Left forelimb (tissue), 1 donor: ENCODE measurements at places on chromosomes 3 and 15.

- DNase-seq, result no peak
Measured at GRCh38 chr3:29381595-29381994, 100.7 kb downstream of the RBMS3 start.

- DNase-seq, result no peak
Measured at GRCh38 chr3:69553888-69554287, 168.0 kb upstream of the FRMD4B start.

DNA sequence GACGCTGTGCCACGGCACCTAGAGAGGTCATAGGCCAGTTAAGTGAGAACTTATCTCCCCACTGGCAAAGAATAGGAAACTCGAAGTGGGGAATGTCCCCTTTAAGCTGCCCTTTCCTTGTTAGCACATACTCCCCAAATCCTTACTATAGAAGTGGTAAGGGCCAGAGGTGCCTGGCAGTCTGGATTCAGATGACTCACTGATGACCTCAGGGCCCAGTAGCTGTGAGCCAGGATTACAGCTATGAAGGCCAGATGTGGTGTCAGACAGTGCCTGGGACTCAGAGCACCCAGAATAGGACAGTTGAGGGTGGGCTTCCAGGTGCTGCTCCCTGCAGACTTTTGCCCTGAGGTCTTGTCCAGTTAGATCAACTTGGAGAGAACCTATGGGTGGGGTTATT, 37.7 kb downstream of the PDIA5 start:
- no peak for DNase-seq

DNA sequence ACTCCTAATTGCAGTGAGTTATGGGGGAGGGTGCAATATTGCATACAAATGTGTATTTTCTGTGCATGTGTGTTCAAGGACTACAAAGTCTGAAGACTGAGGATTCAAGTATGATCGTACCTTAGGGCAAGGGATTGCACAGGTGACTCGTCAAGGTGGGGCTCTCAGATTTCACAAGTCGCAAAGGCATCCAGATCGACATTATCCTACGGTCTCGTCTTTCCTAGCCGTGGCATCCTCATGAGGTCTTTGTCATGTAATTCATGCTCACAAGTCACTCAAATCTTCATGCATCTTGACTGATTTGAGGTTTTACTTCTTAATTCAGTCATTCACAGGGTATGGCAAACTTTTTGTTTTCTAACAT, 191.4 kb upstream of the HES1 start:
- DNase-seq, result no peak

GRCh38 chr15:80689716-80690115, 5.4 kb upstream of the ABHD17C start:
- DNase-seq, result no peak

DNA sequence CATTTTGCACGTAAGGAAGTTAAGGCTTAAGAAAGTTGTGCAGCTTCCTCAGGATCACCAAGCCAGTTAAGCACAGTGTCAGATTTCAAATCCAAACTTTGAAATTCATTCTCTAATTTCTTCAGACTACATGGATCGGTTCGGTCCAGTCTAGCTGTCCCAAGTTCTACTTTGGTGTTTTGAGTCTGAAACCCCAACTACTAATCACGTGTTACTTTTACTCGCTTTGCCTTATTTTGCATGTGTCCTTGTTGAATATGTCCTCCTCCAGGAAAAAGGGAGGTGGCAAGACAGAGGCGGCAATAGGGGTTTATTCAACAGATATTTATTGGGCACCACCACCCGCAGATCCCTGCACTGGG, 522 bp upstream of the GXYLT2 start:
- DNase-seq, result no peak

GRCh38 chr15:87365186-87365585, 891.4 kb downstream of the NTRK3 start:
- no peak for DNase-seq

DNA sequence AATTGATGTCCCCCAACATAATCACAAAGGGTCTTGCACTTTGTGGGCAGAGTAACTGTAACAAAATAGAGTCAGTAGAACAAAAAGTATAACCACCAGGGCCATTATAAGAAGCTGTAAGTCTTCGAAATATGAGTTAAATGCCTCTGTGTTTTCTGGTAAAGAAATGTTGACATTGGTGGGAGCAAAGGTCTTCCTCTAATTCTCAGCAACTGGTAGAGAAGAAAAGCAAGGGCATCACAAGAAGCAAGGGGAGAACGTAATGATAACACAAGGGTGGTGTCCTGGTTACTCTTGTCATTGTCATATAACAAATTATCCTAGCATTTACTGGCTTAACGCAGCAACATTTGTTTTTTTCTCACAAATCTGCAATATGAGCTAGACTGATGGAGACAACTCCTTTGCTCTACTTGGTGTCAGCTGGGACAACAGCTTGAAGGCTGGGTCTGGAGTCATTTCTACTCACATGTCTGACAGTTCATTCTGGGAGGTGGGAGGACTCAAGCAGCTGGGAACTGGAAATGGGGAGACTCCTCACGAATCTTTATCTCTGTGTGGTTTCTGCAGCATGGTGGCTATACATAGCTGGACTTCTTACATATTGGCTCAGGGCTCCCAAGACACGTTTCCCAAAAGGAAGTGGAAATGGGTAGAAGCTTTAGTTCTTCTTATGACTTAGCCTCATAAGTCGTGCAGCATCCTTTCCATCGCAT, 20.2 kb downstream of the DNAJB11 start:
- no peak for DNase-seq

DNA sequence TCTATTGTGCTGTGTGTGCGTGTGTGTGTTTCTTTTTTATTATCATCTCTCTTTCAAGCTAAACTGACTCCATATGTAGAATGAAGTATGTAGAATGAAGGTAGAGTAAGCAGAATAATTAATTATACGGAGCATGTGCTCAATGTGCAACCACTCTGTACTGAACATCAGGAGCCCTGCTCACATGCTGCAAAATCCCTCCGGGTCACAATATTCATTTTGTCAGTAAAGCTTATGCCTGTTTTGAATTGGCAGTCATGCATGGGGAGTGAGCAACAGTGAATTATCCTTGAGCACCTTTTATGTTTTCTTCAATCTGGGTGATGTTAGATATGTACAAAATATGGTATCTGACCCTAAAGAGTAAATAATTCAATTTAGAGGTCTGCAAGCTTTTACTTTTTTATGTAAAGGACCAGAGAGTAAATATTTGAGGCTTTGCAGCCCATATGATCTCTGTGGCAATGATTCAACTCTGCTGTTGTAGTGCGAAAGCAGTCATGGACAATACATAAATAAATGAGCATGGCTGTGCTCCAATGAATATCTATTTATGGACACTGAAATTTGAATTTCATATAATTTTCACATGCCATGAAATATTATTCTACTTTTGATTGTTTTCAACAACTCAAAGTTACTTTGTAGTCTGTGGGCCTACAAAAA, 199.9 kb downstream of the VGLL3 start:
- DNase-seq, result no peak

- no peak for DNase-seq
Measured at GRCh38 chr3:32398531-32398930, 6.9 kb downstream of the CMTM7 start.

DNA sequence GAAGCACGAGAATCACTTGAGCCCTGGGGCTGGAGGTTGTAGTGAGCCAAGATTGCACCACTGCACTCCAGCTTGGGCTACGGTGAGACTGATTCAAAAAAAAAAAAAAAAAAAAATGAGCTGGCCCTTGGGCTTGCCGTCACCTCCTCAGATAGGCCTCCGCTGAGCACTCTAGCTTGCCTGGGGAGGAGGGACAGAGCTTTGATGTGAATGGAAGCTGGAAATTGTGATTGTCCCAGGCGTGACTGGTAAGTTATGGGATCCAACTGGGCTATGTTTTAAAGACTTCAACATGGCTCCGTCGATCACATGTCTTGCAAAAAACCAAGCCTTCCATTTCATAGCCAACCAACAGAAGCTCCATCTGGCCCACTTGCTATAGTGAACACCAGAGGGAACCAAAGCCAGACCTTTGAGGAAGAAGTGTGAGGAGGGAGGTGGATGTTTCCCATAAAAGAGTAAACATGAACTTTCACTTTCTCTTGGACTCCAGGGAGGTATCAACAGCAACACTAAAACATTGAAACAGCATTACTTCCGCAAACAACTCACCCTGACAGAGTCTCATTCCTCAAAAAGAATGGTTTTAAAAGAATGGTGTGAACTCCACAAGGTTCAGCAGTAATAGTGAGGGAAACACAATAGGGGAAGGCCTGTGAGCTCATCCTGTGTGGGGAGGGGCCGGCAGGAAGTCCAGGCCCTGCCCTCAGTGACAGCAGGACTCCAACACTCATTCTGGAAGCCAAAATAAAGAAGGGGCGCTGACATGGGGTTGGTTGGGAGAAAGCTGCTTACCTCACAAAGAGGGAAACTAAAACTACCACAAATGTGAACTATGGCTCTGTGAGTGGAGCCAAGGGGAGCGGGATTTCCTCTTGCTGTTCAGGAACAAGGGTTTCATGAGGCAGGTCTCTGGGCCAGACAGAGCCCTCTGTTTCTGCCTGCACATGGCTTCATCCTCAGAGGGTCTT, 59.2 kb upstream of the IL12A start:
- DNase-seq, result no peak

DNA sequence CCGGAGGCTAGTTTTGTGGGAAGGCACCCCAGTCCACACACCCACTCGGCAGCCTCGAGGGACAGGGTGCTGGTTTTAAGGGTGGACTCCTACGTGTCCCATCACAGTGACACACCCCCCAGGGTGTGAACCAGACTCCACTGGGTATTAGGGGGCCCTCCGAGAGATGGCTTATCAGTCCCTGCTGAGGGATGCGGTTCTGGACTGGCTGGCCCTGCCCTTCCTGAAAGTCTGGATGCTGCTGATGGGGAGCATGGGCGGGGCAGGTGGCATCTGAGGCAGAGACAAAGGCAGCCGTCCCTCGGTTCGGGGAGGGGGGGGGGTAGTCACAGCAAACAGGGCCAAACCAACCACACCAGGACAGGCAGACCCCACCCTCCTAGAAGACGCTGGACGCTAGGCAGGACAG, 939 bp upstream of the ULK3 start:
- DNase-seq, result no peak

DNA sequence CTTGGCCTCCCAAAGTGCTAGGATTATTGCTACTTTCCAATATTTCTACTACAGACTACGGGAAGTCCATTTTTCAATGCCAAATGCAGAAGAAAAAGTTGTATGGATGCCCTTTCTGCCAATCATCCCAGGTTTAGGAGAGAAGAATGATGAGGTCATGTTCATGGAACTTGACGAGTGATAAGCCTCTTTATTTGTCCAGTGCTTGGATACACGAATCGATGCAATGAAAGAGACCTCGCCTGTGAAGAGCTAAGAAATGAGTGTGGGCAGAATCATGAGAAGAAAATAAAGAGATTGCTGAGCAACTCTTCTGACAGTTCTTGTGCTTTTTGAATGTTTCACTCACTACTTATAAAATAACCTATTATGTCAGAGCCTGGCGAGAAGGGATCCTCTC, 996 bp upstream of the SLC28A1 start:
- no peak for DNase-seq

DNA sequence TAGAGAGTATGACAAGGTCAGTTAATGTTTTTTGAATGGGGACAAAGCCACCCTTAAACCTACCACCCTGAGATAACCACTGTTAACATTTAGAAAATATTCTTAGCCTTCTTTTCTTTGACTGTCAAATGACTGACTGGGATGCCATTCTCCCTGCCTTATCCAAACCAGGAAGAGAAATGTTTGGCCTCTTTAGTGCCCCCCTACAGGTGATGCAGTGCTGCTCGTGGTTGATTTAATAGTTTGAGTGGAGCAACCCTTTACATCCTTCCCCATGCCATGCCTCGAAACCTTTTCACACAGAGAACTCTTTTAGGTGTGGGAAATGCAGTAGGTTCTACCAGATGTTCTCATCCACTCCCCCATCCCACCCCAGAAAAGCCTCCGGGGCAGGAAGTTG, 38.7 kb upstream of the UMPS start:
- no peak for DNase-seq

GRCh38 chr15:57298843-57299550, 77.3 kb upstream of the CGNL1 start:
- DNase-seq, result peak; percentile 45

- DNase-seq, result no peak
Measured at GRCh38 chr3:50078622-50079021, 10.1 kb upstream of the RBM5 start.

DNA sequence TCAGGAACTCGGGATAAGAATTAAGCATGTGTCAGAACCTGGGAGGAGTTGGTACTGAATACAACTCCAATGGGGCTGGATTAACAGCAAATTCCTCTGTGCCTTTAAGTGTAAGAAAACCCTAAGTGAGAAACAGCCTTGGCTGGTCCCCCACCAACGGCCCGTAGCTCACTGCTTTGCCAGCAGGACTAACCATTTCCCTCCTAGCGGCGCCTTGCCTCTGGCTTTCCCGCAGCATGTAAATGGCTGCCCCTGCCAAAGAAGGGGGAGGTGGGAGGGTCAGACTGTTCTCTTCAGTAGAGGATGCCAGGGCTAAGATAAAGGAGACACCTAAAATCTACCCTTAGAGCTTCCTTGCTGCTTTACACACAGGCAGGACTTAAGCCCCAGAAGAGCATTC, 51.0 kb upstream of the SH3GL3 start:
- DNase-seq, result no peak

DNA sequence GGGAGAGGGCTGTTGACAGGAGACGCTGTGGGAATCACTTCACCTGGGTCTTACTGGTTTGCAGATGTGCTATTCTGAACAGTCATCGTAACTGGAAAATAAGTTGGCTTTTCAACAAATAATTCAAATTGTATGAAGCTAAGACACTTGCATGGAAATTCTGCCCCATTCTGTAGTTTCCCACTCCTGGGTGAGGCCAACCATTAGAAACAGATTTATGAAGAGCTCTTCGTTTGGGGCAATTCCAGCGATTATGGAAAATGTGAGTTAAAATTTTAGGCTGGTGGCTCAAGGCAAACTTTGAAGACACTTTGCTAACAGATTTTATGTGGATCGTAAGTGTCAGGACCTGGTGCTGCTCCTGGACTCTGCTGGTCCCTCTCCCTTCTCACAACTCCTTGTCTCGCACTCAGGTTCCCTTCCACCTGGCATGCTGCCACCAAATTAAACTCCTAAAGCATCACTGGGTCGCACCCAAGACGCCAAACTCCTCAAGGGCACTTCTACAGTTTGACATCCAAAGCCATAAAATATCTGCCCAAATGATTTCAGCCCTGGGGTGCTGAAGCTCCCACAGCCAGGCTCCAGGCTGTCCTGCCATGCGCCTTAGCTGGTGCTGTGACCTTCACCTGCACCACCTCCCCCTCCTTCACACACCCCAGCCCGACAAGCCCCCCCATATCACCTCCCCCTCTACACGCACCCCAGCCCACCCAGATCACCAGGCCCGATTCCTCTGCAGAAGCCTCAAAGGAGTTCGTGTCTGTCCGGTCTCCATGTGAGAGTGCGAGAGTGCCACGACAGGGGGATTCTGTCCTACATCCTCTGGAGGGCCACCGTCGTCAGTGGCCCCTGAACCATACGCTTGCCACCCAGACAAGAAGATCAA, 138.4 kb downstream of the NSMCE3 start:
- DNase-seq, result no peak

- DNase-seq, result no peak
Measured at GRCh38 chr3:65210026-65210814, 522.4 kb upstream of the ADAMTS9 start.
